ENCODE measurements at places on chromosomes 12 and 14.

DNA sequence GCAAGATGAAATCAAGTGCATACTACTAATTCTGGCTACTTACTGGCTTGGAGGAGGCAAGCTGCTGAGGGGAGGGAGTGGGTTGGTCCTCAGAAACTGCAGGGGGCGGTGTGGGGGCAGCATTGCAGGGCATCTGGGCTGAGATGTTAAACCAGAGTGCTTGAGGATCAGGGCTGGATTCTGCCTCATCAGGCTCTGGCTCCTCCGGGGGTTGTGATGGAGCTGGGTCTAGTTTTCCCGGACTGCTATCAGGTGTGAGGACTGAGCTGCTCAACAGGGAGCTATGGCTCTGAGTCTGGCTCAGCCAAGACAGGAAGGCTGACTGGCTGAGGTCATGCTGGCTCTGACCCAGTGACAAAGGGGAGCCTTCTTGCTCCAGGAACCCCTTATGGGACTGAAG is 28.6 kb downstream of the BAZ2A start:
- no peak for DNase-seq

DNA sequence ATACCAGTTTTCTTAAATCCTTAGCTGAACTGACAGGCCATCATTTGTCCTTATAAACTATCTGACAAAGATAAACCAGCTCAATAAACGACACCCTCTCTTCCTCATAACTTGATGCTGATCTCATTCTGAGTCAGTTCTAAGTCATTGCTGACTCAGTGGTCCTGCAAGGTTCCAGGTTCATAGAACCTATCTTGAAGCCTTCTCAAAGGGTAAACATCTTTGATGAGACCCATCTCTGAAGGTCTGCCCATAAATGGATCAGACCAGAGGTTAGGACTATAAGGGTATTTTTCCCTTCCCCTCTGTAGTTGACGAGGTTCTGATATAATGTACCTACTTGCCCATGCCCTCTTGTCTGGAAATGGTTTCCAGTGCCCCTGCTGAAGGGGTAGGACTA is 11.9 kb downstream of the NAA25 start:
- DNase-seq, result peak; percentile 90

- no peak for DNase-seq
Observed at GRCh38 chr14:82398256-82398655, 864.6 kb upstream of the SEL1L start.

DNA sequence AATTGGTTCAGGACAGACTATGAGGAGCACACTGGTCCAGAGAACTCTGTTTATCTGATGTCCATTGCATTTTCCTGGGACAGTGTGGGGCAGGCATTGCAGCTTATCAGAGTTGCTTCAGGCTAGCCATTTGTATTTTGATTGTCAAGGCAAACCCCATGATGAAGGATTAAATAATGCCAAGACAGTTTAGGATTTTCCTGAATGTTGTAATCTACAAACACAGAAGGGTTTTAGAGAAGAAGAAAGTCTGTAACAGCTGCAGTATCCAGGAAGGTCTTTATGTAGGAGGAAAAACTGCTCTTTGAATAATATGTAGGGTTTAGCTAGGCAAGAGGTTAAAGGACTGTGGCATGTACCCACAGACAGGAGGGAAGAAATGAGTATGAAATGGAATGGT is 32.2 kb upstream of the UNC79 start:
- DNase-seq, result no peak

- peak; percentile 53 for DNase-seq
Observed at GRCh38 chr12:12157424-12157823, 86.7 kb downstream of the BCL2L14 start.

DNA sequence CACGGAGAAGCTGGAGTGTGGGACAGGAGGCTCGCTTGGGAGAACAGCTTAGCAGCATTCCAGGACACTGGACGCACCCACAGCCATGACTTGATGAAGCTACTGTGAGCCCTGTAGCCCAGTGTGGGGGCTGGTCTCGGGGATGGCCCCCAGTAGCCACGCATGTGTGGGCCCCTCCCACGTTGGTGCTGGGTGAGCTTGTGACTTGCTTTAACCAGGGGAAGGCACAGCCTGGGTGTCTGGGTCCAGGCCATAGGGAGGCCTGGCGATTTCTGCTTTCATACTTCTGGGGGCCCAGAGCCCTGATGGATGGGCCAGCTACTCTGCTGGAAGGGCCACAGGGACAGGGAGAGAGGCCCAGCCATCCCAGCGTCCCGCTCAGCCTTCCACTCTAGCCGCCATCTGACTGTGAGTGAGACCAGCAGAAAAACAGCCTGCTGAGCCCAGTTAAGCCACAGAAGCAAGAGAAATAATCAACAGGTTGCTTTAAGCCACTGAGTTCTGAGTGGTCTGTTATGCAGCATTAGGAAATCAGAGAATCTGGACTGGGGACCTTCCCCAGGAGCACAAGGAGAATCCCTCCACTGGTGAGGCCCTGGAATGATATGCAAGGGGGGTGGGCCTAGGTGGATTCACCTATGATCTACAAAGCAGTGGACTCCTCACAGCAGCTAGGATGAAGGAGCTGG is 16.1 kb downstream of the DIO3 start:
- DNase-seq, result no peak

GRCh38 chr12:114982760-114983159 is 298.8 kb upstream of the TBX3 start:
- DNase-seq, result peak; percentile 25

- DNase-seq, result peak; percentile 57
Observed at GRCh38 chr14:86654558-86655184, 1124.7 kb downstream of the FLRT2 start.

DNA sequence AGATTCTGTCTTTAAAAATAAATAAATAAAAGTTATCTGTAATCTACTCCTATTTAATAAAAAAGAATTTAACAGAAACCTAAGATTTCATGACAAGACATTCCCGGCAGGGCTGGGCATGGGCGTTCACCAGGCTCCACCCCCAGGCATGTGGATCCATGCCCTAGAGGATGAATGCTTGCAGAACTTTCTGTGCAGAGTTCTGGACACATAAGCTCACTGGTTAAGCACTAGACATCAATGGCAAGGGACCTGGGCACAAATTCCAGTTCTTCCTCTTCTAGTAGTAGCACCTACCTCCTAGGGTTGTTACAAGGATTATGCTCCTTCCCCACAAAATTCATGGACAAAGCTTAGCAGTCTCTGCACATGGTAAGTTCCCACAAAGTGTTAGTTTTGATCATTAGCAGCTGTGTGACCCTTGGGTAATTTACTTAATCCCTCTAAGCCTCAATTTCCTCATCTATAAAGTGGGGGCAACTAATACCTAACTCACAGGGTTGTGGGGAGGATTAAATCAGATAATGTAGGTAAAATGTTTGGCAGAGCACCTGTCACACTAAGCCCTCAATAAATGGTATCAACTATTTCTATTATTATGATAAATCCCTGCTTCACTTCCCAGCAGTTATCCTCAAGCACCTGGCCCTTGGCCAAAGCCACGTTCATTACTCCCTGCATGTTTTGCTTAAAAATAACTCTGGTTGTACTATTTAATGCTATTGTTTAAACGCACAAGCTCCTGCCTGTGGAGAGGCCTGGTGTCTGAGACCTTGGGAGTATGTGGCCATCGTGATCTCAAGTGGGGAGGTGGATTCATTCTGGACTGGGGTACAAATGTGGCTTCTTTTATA is 9.8 kb downstream of the GALNT6 start:
- DNase-seq, result peak; percentile 26

DNA sequence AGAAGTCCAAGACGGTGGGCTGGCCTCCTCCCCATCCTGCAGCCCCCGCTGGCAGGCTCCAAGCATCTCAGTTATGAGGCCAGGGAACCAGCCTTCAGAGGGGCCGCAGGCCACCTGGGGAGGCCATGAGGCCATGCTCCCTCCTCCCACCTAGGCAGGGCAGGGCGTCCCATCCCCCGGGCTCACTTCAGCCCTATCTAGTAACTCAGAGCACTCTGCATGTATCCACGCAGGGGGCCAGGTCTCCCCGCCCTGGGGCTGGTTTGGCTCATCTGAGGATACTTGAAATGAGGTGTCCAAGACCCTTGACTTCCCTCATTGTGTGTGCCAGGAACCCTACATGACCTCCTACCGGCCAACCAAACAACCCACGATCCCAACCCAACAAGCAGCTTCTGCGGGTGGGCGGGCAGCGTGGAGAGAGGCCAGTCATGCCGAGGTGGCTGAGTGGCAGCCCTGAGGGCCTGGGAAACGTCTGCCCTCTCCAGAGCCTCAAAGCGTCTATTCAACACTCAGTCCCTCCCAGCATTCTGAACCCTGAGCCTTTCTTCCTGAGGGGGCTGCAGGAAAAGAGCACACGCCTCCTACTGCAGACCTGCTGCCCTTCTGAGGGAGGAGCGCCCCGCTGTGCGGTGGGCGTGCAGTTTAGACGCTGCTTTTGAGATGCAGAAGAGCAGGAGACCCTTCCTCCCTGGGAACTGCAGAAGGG is 16.8 kb downstream of the ISCA2 start:
- DNase-seq, result peak; percentile 72

DNA sequence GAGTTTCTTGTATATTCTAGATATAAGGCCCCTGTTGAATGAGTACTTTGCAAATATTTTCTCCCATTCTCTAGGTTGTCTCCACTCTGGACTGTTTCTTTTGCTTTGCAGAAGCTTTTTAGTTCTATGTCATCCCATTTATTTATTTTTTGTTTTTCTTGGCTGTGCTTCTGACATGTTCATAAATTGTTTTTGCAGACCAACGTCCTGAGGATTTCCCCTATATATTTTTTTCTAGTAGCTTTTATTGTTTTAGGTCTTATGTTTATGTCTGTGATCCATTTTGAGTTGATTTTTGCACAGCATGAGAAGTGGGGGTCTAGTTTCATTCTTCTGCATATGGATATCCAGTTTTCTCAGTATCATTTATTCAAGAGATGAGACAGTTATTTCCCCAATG is 70.4 kb upstream of the BTG1 start:
- no peak for DNase-seq

Data from fibroblast of mammary gland (primary cell).